ENCODE measurements at places on chromosomes 3 and 15. TPM values are rescaled to one million over a fixed set of nuclear protein-coding genes. Genes with fewer than 3 reads are reported as not detected.

The CCR8 gene
- total RNA-seq: not detected

The ACTR8 gene
- 30.7 TPM for total RNA-seq

The SPINK8 gene
- total RNA-seq: not detected

The TMEM212 gene
- total RNA-seq: not detected

The LRRC3B gene
- total RNA-seq: not detected
